ENCODE measurements at places on chromosomes 5 and 9.

- no peak for DNase-seq
These were observed 64.2 kb downstream of the MAST4 start for GRCh38 chr5:66660396-66660795.

DNA sequence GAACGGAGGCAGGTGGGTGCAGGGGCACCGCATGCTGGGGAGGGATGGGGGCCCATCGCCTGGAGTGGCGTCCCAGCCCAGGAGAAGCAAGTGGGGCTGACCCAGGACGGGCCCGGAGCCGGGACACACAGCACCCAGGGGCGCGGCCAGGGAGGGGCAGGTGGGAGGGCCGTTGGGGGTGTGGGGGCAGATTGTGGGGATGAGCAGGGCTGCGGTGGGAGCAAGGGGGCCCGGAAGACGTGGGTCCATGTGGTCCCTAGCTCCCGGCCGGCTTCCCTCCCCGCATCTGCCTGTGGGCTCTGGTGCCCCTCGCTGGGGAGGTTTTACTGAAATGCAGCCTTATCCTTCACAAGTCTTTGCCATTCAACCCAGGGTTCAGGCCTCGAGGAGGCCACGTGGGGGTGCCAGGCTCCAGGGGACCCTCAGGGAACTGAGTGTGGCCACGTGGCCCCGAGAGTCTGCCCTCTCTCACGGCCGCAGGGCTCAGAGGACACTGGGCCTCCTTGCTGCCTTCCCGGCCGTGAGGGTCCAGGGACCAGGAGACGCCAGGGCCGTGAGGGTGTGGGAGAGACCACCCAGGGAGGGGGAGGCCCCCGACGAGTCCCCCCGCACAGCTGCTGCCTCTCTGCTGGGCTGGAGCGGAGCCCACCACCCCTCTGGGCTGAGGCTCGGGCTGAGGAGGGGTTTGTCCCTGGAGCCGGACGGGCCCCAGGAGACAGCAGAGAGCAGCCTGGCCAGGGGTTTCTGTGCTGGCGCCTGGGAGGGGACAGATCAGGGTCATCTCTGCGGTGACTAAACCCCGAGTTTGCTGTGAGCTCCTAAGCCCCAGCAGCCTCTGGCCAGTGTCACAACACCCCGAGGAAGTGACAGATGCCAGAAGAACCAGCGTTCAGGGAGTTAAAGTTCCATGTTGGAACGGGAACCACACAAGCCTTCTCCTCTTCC lies 35.2 kb downstream of the SLC9A3 start:
- DNase-seq, result no peak

DNA sequence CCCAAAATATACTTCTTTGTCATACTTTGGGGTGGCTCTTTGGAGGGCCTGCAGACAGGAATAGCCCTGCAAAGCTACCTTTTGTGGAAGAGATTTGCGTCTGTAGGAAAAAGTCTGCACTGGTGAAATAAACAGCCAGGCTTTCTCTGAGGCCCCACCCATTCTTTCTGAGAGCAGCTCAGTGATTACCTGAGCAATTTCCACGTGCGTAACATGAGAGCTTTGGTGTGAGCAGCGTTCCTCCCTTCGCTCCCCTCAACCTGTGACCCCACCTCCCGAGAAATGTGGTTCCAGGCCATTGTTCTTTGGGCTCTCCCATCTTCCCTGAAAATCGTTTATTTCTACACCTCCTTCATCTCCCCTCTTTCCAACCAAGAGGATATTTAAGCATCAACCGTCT lies 23.8 kb upstream of the FBP1 start:
- no peak for DNase-seq

GRCh38 chr9:96015876-96016686 lies 140.6 kb downstream of the ERCC6L2 start:
- DNase-seq, result no peak

- no peak for DNase-seq
These were observed 78.8 kb downstream of the SNX24 start for GRCh38 chr5:122924203-122924602.

- no peak for DNase-seq
These were observed 3.4 kb upstream of the APBA1 start for GRCh38 chr9:69675563-69675962.

- no peak for DNase-seq
These were observed at the start of gene RASGRF2 for GRCh38 chr5:80959768-80960442. Gene RASGRF2 (plus strand): TSS chr5:80960363. CDS start chr5:80960739, 376 bp downstream.

DNA sequence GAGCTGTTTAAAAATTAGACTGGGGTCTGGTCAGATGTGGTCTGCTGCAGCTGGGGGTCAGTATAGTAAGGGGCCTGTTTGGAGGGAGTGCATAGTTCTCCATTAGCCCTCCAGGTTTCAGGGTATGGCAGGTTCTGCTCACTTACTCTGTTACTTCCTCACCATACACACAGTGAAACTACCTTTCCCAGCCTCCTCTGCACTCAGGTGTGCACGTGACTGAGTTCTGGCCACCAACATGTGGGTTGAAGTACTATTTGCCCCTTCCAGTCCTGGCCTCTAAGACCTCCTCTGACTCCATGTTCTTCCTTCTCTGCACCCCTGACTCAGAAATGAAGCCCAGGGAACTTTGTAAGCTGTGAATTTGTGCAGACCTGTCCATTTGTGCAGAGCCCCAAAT lies 190.5 kb upstream of the CLINT1 start:
- no peak for DNase-seq

GRCh38 chr5:111606194-111606593 lies 93.9 kb upstream of the STARD4 start:
- DNase-seq, result no peak

DNA sequence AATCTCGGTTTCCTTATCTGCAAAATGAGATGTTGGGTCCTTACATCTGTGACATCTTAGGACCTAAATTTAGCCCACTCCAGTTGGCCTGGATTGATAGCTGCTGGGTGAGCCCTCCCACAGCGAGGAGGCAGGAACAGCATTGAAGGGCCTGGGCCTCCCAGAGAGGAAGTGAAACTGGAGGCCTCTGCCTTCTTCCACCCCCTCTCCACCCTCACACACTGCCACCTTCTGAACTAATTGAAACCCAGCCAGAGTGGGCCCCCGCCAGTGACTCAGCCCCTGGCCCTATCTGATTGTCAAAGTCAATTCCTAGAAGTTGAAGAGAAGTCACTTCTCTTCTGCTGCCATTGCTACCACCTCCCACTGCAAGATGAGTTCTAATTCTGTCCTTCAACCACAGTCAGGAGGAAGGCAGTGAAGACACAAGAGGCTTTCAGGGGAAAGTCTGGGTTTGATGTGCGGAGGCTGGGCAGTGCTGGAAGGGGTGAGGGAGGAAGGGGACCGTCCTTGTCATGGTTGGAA lies 55.2 kb upstream of the NEK6 start:
- peak; percentile 60 for DNase-seq

- DNase-seq, result no peak
These were observed 46.9 kb upstream of the CEP78 start for GRCh38 chr9:78189001-78189400.

- DNase-seq, result no peak
These were observed 677.3 kb downstream of the PRELID2 start for GRCh38 chr5:145157841-145158240.

DNA sequence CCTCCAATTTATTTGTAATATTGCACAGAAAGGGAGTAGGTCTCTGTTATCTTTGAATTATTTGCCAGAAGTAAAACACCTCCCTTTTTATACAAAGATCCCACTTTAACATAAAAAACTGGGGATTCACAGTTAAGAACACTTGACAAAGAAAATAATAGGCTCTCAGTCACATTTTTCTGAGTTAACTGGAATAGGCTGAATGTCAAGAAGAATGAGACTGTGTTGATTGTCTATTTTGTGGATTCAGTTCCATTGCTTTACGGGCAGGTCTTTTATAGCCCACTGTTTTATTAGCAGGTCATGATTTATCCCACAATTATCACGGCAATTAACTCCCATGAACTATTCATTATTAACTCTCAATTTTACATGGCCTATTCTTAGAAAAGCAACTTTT lies 427.4 kb downstream of the CTNND2 start:
- no peak for DNase-seq

- no peak for DNase-seq
These were observed 32.7 kb downstream of the ATG10 start for GRCh38 chr5:82004511-82004910.

DNA sequence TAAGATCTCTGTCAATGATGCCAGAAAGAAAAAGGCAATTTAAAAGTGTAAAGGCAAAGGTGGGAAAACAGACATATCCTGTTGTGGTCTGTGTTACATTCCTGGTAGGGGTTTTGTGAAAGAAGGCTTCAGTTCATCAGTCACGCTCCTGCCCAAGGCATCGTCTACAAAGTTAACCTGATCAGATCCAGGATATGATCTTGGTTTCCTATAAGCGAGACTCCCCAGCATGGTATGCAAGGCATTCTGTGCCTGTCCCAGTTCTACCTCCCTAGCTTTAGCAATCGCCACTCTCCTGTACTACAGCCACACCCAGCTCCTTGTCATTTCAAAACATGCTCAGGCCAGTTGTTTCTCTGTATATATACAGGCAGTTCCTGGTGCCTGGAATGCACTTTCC lies 58.0 kb upstream of the PTPN3 start:
- DNase-seq, result no peak

DNA sequence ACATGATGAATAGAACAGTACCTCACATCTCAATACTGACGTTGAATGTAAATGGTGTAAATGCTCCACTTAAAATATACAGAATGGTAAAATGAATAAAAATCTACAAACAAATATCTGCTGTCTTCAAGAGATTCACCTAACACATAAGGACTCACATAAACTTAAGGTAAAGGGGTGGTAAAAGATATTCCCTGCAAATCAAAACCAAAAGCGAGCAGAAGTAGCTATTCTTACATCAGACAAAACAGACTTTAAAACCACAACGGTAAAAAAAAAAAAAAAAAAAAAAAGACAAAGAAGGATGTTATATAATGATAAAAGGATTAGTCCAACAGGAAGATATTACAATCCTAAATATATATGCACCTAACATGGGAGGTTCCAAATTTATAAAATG lies 214.0 kb upstream of the MAST4 start:
- DNase-seq, result no peak

GRCh38 chr9:70557661-70558369 lies 143.4 kb upstream of the KLF9 start:
- no peak for DNase-seq

- no peak for DNase-seq
These were observed 117.5 kb downstream of the MACIR start for GRCh38 chr5:103375863-103376591.

GRCh38 chr9:12708562-12709298 lies 15.5 kb downstream of the TYRP1 start:
- no peak for DNase-seq

DNA sequence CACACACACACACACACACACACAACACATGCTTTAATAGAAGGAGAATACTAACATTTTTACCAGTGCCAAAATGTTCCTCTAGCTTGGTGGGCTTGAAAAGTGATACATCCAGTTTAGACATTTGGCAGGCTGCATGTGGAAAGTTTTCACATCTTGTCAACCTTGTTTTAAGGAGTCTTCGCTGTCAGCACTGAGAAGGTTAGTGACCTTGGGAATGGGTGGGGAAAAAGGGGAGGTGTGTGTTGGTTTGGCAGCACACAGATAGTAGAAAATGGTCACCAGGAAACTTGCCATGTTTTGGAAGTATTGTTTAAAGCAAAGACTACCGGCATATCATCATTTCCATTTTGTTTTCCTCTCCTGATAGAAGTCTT lies 346.5 kb upstream of the ADAMTSL1 start:
- no peak for DNase-seq

DNA sequence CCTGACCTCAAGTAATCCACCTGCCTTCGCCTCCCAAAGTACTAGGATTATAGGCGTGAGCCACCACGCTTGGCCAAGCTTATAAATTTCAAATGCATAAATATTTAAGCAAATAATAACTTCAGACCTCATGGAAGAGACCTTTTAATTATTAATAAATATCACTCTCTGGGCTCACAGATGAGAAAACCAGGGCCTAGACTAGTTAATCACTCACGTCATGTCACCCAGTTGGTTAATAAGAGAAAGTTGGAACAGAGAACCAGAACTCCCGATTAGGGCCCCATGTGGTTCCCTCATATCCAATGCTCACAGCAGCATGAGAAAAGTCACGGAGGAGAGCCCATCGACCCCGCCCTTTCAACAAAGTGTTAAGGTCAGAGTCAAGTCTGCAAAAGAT lies 79.3 kb downstream of the EPB41L4A start:
- DNase-seq, result no peak

DNA sequence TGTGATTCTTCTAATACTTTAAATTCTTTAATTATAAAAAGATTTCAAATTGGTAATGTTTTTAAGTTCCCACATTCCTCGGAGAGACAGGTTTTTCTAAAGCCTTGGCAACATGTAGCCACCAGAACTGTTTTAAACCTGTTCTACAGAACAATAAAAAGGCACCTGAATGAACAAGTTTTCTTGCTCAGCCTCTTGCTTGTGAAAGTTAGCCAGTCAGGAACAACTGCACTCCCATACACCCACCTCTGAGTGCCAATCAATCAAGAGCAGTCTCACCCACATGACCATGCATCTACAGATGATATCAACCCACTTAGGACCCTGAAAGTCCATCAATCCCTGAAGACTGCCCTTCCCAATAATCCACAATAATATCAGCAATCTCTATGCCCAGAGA lies 62.3 kb downstream of the AP3B1 start:
- no peak for DNase-seq

DNA sequence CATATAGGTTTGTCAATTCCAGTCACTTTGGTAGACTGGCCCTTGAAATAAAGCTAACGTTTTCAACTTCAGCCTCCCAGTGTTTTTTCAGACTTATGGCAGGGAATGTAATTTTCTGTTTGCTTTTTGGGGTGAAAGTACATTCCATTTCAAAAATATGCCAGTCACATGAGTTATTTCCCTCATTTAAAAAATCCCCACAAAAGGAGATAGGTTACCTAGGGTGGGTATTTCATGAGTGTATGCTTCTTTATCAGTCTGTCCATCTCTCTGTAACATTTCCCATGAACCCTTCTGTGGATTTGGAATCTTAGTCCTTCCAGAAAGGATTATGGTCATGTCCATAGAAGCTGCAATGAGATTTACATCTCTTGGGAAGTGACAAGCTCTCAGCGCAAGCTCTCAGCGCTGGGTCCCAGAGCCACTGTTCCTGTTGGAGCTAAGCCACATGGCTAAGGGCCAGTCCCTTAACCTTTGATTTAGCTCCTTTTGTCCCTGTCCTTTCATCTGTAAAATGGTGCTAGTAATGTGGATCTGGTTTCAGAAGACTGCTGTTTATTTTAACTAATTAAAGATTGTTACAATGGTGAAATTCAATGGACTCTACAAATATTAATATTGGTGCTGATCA lies 294.9 kb downstream of the NR3C1 start:
- no peak for DNase-seq

DNA sequence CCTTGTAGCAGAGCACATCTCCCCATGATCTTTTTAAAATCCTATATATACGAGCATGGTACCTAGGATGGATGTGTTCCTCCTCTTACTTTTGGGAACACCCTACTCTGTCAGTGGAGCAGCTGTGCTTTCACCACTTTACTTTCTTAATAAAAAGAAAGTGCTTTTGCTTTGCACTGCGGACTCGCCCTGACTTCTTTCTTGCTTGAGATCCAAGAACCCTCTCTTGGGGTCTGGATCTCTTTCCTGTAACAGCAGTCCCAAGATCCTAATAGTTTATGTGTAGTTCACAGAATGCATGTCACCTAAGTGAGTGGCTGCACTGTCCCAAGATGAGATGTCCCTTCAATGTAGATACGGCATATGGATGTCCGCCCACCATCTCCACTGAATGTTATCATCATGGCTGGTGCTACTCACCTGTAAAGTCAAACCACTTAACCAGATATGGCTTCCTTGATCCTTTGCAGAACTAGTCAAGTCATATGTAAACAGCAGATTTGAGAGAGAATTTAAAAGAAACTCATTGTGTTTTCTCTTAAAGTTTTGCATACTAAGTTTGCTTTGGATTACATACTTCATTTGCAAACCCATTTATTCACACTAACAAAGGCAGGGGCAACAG lies 1.9 kb downstream of the FGF1 start:
- DNase-seq, result no peak

All from natural killer cell (primary cell).